IMR-90 (cell line): ENCODE measurements at places on chromosomes 5 and 9. TPM values are rescaled to one million over a fixed set of nuclear protein-coding genes. Genes with fewer than 3 reads are reported as not detected.
A peak's percentile ranks its signal among the peaks of the same experiment; 100 is the strongest.

DNA sequence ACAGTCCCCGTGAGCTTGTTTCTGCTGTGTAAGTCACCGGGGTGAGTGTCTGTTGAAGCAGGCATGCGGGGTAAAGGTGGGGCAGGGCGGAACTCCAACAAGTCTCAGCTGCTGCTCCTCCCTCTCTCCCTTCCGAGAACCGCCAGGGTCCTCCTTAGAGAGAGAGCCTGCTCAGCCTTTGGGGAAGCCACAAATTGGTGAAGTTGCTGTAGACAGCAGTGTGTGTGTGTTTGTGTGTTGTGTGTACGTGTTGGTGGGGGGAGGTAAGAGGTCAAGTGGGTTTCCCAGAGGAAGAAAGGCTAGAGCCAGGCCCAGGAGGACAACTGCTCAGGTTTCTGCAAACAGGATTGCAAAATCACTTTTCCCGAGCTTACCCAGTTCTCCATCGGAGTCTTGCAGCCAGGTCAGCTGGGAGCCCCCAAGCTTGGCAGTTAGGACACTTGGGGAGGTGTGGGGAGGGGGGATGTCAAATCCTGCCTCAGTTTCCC lies 38.9 kb upstream of the DAB2IP start:
- no peak overlapping the region for H3K27ac ChIP-seq
- no peaks in the 10 kb centered on the region for H3K36me3 ChIP-seq
- peaks cover 12% of the 10 kb centered on the region; the same call in 1 of the 2 replicates for H3K4me1 ChIP-seq
- no peak overlapping the region for H3K4me3 ChIP-seq
- DNase-seq: no peak
- H3K27me3 ChIP-seq: peaks cover 2% of the 10 kb centered on the region

- no peak overlapping the region for H3K27ac ChIP-seq
- H3K4me3 ChIP-seq: no peak overlapping the region
- H3K36me3 ChIP-seq: no peaks in the 10 kb centered on the region
- H3K4me1 ChIP-seq: peaks cover 6% of the 10 kb centered on the region
Observed at GRCh38 chr9:82148901-82149461, 160.4 kb downstream of the SPATA31D1 start.

DNA sequence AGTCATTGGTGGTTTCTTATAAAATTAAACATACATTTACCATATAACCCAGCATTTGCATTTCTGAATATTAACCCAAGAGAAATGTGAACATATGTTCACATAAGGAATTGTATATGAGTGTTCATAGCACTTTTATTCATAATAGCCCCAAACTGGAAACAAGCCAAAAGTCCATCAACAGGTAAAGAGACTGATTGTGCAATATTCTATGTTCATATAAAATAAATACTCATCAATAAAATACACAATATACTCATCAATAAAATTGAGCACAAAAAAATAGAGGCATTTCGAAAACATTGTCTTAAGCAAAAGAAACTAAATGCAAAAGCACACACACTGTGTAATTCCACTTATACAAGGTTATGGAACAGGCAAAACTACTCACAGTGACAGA lies 3.7 kb downstream of the SMIM23 start:
- no peak overlapping the region for H3K4me3 ChIP-seq
- no peak overlapping the region for H3K27ac ChIP-seq

DNA sequence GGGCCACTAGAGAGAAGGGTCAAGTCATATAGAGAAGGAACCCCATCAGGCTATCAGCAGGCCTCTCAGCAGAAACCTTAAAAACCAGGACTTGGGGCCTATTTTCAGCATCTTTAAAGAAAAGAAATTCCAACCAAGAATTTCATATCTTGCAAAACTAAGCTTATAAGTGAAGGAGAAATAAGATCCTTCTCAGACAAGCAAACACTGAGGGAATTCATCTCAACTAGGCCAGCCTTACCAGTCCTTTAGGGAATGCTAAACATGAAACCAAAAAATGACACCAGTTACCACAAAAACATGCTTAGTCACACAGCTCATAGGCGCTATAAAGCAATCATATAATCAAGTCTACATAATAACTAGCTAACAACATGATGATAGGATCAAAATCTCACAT lies 407.1 kb downstream of the LRRC70 start:
- H3K4me1 ChIP-seq: no peaks in the 10 kb centered on the region
- H3K4me3 ChIP-seq: no peak overlapping the region
- DNase-seq: no peak
- no peaks in the 10 kb centered on the region for H3K36me3 ChIP-seq
- no peak overlapping the region for H3K27ac ChIP-seq
- no peaks in the 10 kb centered on the region for H3K27me3 ChIP-seq

- no peak overlapping the region for H3K4me3 ChIP-seq
- peak; percentile 51 for DNase-seq
- no peak overlapping the region for H3K27ac ChIP-seq
- H3K27me3 ChIP-seq: peaks cover 4% of the 10 kb centered on the region
Observed at GRCh38 chr9:14245901-14246525, 67.9 kb downstream of the NFIB start.

The CMBL gene
- polyA plus RNA-seq: 25.9 and 26.3 TPM in 2 replicates

GRCh38 chr5:179452356-179453230 lies 97.8 kb upstream of the RUFY1 start:
- no peaks in the 10 kb centered on the region for H3K4me1 ChIP-seq
- 0 out of 2 replicates have a peak, but pooled peaks cover 2% of the 10 kb centered on the region for H3K27me3 ChIP-seq
- H3K36me3 ChIP-seq: no peaks in the 10 kb centered on the region
- H3K27ac ChIP-seq: no peak overlapping the region

- no peaks in the 10 kb centered on the region for H3K4me1 ChIP-seq
- H3K27me3 ChIP-seq: no peaks in the 10 kb centered on the region
Observed at GRCh38 chr5:17720071-17720470, 85.8 kb downstream of the TAF11L14 start.

The NINJ1 gene
- 38.1 and 38.8 TPM in 2 replicates for polyA plus RNA-seq
